Neural progenitor cell (in vitro differentiated cells): ENCODE measurements at places on chromosomes 13 and 19. TPM values are rescaled to one million over a fixed set of nuclear protein-coding genes. Genes with fewer than 3 reads are reported as not detected.
A peak's percentile ranks its signal among the peaks of the same experiment; 100 is the strongest.

- DNase-seq, result no peak
These were observed 35.4 kb downstream of the PCCA start for GRCh38 chr13:100124265-100124664.

DNA sequence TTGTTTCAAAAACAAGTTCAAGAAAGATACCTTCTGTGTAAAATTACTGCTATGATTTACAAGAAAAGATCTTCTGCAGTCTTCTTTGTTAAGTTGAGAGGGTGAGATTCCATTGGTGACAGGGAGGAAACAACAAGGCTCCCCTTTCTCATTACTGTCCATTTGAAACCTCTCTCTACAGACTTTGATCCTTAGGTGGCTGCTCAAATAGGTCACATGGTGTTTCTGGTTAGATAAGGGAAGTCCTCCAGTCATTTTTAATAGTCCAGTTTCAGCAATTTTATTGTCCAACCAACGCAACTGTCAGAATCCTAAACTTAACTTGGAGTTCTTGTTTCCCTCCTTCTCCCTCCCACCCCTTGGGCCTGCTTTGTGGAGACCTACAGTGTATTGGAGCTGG lies 390.4 kb downstream of the EFNB2 start:
- no peak for DNase-seq

DNA sequence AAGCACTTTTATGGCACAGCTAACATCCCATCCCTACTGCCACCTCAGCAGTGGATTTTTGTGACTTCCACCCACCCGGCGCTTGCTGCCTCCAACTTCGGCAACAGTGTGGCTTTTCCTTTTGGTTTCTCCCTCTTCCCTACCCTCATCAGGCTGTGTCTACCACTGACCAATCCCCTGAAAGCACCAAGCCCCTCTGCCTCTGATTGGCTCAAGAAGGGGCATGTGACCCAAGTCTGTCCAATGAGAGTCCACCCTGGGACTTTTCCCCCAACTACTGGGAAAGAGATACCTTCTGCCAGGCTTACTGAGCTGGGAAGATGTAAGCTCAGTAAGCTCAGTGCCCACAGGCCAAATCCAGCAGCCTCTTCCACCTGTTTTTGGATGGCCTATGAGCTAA lies 5.8 kb downstream of the SMIM7 start:
- DNase-seq, result no peak

- DNase-seq, result peak; percentile 27
These were observed 6.8 kb downstream of the TMED1 start for GRCh38 chr19:10828981-10829821.

DNA sequence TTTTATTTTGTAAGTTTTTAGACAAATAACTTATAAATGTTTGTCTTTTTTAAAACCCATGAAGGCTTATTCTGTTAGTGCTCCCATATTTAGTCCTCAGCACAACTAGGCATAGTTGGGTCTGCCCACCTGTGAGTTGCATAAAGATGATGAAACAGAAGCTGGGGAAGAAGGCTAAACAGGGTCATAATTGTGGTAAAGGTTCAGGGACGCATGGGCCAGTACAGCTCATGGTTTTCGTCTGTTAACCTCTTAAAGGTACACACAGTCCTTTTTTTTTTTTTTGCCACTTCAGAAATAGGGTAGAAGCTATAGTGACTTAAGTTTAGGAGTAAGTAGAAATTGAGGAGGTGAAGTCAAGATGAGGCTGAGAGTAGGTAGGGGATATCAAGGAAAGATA lies 58.3 kb downstream of the TM9SF2 start:
- DNase-seq, result no peak

UBAC2 gene
- total RNA-seq, result 87.7 and 93.2 TPM in 2 replicates

UPF1 gene
- total RNA-seq, result 65.2 and 69.8 TPM in 2 replicates

DNAJC3 gene
- 14.1 and 17.3 TPM in 2 replicates for total RNA-seq
